ENCODE measurements at places on chromosomes 7 and 10.
A peak's percentile ranks its signal among the peaks of the same experiment; 100 is the strongest.

DNA sequence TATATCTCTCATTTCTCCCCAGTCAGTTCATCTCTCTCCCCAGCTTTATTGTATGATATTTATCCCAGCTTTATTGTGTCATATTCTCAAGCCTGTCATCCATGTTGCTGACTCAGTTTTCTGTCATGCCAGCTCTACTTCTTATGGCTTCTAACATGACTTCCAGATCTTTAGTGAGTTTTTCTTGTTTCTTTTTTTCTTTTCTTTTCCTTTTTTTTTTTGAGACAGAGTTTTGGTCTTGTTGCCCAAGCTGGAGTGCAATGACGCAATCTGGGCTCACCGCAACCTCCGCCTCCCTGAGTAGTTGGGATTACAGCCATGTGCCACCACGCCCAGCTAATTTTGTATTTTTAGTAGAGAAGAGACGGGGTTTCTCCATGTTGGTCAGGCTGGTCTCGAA lies 28.7 kb upstream of the CALU start:
- DNase-seq, result peak; percentile 56

DNA sequence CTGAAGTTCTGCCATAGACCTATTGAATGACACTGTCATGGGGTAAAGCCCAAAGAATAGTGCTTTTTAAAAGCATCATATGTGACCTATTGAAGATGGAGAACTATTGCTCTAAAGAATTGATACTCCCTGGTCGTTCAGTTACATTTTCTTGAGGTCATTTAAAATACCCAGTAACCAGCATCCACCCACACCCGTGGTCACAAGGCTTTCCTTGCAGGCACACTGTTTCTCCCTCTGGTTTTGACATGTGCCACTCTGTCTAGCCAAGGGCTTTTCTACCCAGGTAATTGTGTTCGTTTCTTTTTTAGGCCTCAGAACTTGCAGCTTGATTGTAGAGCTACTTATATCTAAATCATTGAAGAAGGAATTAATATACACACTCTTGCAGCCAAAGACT lies 68.3 kb upstream of the LYZL2 start:
- DNase-seq, result no peak

- DNase-seq, result no peak
Measured at GRCh38 chr7:69435711-69436110, 162.6 kb upstream of the AUTS2 start.

DNA sequence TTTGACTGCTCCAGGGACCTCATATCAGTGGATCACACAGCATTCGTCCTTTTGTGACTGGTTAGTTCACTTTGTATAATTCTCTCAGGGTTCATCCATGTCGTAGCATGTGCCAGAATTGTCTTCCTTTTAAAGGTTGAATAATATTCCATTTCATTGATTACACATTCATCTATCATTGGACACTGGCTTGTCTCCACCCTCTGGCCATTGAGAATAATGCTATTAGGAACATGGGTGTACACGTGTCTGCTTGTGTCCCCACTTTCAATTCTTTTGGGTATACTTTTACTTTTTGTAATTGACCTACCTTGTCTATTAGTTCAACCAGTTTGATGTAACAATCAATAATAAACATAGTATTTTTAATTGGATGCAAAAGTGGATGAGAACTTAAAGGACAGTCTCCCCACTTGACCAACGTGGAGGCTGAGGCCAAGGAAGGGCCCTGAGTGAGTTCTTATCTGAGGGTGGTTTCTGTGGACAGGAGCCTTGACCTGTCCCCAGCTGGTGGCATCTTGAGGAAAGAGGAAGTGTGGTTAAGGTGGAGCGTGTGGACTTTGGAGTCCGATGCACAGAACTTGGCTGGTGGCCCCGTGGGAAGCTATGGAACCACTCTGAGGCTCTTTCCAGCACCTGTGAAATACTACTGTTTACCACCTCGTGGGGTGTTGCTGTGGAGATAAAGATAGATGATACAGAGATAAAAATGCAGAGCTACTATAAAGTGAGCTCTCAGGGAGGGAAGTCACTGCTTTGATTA lies 16.6 kb downstream of the WDFY4 start:
- no peak for DNase-seq

GRCh38 chr10:52599551-52600200 lies 172.9 kb downstream of the MBL2 start:
- no peak for DNase-seq

DNA sequence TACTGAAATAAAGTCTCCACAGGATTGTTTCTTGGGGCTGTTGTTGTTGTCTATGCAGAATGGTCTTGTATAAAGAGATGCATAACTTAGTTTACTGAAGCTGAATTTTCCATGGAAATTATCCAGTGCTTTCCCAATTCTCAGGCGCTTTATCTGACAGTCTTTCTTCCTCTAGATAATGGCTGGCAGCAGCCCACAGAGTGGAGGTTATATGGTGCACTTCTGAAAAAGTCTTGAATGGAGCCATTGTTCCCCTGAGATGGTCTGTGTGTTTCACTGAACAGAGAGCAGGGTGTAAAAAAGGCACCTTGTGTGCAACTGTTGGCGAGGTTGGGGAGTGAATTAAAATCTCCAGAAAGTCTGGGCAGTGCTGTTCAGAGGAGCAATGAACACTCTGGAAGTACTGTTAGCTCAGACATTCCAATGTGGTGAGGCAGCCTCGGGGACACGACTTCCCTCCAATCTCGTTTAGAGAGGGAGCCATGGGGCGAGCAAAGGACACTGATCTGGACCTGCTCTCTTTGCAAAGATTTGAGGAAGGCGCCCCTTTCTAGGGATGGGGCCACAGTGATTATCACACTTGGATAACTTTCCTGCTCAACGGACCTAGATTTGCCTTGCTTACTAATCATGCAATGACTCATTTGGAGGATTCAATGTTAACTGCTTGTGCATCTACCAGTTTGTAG lies 2.0 kb upstream of the PLCE1 start:
- peak; percentile 83 for DNase-seq

- no peak for DNase-seq
Measured at GRCh38 chr10:80465839-80466590, 11.9 kb downstream of the TSPAN14 start.

DNA sequence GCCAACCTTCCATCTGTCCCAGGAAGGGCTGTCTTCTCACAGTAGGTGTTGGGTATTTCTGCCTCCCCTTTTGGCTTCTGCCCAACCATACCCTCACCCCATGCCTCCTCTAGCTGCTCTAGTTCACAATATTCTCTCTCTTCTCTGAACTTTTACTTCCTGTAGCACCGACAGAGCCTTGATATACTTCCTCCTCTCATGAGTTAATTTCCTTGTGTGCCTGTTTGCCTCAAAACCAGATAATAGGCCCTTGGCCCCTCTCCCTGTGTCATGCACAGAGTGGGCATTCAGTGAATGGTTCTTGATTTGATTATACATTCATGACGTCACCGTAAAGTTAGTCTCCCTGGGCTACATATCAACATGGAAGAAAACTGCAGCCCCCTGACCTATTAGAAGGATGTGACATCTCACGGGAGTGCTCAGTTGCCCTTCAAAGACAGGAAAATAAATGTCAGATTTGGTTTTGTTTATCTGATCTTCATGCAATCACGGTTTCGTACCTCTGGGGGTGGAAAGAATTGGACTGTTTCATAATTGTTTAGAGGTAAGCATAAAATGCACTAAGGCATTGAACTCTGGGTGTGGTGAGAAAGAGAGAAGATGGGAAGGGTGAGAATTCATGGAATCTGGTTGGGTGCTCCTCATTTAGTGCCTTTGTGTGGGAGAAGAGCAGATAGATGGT lies 127.7 kb downstream of the ITIH5 start:
- no peak for DNase-seq

DNA sequence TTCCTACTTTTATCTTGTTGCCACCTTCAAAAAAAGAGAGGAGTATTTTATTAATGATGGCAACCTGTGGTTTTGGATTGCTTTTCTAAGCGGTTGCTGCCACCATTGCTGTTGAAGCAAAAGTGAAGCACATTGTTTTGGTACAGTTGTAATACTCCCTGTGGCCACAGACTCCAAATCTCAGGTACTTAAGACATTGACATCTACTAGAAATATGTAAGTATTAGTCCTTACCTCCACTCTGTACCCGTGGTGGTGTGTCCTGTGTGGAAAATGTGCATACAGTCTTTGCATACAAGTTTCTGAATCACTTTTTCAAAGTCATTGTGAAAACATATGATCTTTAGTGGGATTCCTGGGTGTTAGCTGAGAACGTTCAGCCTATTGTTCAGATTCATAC lies 85.7 kb downstream of the ANLN start:
- no peak for DNase-seq

GRCh38 chr7:104767113-104767512 lies 246.9 kb upstream of the KMT2E start:
- DNase-seq, result no peak

GRCh38 chr10:86538547-86538946 lies 17.0 kb upstream of the WAPL start:
- peak; percentile 7 for DNase-seq
